Naive B cell (primary cell): ENCODE measurements at places on chromosomes 6 and 20.

DNA sequence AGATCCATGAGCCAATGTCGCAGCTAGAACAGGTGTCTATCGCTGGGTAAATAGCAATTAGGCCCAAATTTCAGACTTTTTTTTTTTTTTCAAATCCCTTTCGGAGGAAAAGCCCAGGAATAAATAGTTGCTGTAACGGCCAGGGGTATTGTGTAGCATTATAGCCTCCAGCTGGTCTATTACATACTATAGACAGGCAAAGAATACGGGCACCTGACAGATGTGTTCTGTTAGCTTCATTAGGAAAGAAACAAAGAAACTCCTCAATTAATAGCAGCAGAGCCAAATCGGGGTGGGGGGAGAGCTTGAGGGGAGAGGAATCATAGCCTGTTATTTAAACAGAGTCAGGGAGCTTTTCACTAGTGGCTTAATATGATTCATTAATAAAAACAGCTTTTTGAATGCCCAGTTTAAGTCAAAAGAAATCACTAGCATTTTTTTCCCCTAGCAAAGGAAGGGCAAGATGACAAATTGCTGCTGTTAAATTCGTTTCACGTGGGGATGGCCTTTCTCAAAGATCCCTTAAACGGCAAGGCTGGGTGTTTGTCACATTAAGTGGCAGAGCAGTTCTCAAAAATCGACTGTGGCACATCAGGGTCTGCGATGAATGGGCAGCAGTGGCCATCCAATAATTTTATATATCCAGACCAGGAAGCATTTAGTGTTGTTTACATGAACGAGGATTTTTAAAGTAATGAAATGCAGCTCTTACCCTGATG, 139.4 kb downstream of the ID4 start:
- peaks cover 3% of the 10 kb centered on the region for H3K27me3 ChIP-seq
- no peak for DNase-seq
- H3K4me3 ChIP-seq, result no peak overlapping the region
- no peaks in the 10 kb centered on the region for H3K36me3 ChIP-seq
- no peaks in the 10 kb centered on the region for H3K4me1 ChIP-seq

GRCh38 chr6:104858642-104859041, 1.1 kb downstream of the HACE1 start:
- no peak for DNase-seq
- peaks cover 13% of the 10 kb centered on the region for H3K4me1 ChIP-seq
- H3K27me3 ChIP-seq, result peaks cover 3% of the 10 kb centered on the region
- H3K4me3 ChIP-seq, result peak overlapping the region; percentile 85
- peak overlapping the region; percentile 70 for H3K27ac ChIP-seq
- no peaks in the 10 kb centered on the region for H3K36me3 ChIP-seq

DNA sequence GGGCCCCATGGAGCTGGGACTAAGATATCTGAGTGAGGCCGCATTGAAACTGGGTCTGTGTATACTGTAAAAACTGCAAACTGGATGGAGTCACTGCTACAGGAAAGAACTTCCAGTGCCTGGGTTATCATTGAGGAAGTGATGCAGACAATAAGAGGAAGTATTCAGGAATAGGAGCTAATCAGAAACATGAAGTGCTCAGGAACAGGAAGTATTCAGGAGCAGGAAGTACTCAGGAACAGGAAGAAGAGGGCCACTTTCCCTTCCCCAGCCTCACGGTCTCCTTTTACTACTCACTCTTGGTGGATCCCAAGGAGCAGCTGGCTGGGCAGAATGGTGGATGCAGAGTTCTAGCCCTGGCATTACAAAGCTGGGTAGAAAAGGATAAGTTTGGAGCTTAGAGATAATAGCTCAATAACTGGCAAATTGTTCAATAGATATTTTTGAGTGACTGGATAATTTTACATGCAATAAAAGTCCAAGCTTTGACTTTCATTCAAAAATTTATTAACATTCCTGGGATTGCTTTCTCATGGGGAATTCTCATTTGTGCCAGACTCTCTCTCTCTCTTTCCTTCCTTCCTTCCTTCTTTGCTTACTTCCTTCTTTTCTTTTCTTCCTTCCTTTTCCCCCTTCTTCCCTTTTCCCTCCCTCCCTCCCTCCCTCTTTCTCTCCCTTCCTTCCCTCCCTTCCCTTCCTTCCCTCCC, 82.2 kb upstream of the PAX1 start:
- DNase-seq, result no peak
- H3K4me1 ChIP-seq, result peaks cover 14% of the 10 kb centered on the region
- H3K4me3 ChIP-seq, result peak overlapping the region; percentile 26
- no peaks in the 10 kb centered on the region for H3K27me3 ChIP-seq
- peaks cover 6% of the 10 kb centered on the region for H3K36me3 ChIP-seq
- H3K27ac ChIP-seq, result peak overlapping the region; percentile 7

- peak overlapping the region; percentile 81 for H3K4me3 ChIP-seq
- peak; percentile 86 for DNase-seq
- peak overlapping the region; percentile 99 for H3K27ac ChIP-seq
- no peaks in the 10 kb centered on the region for H3K27me3 ChIP-seq
- H3K4me1 ChIP-seq, result peaks cover 46% of the 10 kb centered on the region
Observed at GRCh38 chr6:142913511-142914047, 31.4 kb downstream of the HIVEP2 start.

DNA sequence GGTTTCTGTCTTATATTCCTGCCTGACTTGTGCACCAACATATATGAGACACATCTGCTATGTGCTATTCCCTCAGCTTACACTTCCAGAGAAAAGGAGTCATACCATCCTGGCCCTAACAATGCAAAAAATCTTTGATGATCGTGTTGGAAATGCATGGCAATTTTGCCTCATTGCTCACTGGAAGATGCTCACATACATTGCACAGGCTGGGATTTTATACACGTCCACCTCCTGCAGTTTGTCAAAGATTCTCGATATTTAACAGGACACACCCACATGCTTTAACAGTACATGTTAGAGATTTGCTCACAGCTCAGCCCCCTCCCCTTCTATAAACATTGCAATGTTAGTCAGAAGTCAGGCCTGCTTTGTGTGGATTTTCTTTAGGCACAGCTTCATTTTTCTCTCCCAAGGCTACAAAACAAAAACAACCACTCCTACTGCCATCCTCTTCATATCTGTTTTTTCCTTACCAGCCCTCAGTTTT, 66.1 kb downstream of the ADGB start:
- H3K27me3 ChIP-seq, result no peaks in the 10 kb centered on the region
- H3K36me3 ChIP-seq, result no peaks in the 10 kb centered on the region
- H3K4me3 ChIP-seq, result no peak overlapping the region
- H3K4me1 ChIP-seq, result no peaks in the 10 kb centered on the region
- no peak for DNase-seq

DNA sequence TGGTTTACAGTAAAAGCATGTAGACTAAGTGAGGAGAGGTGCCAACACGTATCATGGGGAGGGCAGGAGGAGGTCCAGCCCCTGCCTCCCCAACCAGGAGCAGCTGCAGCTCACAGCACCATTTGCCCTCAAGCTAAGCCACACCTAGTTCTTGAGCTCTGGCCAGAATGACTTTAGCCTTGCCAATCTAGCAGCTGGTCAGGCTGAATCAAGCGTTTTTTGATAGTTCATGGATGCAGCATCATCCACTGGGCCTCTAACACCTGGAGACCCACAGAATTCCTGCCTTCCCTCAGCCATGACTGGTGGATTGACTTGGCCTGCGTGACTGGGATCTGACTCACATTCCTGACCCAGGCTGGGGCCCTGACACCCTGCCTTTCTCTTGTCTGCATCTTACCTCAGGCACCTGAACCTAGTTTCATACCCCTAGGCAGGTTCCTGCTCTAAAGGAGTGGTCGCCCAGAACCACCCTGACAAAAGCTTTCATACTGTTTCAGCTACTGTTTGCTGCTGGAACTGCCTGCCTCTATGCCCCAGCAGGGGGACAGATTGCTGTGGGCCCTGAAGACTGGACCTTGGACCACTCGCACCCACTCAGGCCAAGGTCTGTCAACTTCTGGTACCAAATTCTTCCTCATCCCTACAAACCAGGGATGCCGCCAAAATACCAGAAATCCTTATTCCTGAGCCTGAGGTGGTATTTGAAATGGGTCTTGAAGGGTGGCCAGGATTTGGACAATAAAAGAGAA, 122.3 kb downstream of the QRSL1 start:
- H3K4me1 ChIP-seq, result peaks cover 12% of the 10 kb centered on the region
- H3K36me3 ChIP-seq, result no peaks in the 10 kb centered on the region
- H3K4me3 ChIP-seq, result no peak overlapping the region
- no peak for DNase-seq
